ENCODE measurements at places on chromosomes 7 and 10.

DNA sequence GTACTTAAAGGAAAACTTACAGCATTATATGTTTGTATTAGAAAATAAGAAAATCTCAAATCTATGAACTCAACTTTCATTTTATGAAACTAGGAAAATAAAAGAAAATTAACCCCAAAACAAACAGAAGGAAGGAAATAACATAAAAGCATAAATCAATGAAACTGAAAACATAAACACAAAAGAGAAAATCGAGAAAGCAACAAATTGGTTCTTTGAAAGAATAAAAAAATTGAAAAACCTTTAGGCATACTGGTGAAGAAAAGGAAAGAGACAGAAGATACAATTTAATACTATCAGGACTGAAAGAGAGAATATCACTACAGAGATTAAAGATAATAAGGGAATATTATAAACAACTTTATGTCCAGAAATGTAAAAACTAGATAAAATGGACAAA is 21.2 kb downstream of the PRTFDC1 start:
- no peak for DNase-seq

GRCh38 chr10:121579656-121580055 is 18.6 kb downstream of the FGFR2 start:
- no peak for DNase-seq

DNA sequence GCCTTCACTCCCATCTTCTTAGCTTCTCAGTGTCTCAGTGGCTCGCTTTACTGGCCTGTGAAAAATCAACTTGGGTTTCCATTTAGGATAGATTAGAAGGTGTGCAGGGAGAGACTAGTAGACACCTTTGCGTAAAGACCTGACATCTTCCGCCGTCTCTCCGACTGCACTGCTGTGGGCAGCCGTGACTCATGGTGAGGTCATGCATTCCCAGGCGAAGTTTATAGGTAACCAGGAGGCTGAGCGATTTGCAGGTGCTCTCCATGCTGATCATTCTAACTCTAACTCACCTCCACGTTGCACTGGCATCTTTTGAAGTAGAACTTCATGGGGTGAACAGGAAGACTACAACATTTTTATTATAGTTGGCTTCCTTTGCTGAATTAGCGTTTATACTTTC is 68.0 kb upstream of the ZNF438 start:
- no peak for DNase-seq

- no peak for DNase-seq
These were observed 110.4 kb downstream of the OSBPL3 start for GRCh38 chr7:24869572-24869971.

DNA sequence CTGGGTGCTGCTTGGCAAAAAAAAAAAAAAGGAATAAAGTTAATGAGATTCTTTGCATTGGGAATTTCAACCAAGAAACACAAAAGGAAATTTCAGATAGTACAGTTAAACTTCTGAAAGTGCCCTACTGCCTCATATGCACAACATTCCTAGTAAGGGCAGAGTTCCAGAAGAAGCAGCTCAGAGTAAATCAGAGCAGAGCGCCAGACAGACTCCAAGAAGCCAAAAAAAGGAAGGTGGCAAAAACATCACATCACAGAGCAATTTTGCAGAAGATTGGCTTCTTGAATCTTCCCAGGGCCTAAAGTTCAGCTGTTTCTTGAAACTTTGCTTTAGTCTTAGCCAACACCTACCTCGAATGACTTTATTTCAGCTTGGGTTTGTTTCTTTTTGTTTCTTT is 544.1 kb downstream of the XPNPEP1 start:
- no peak for DNase-seq

GRCh38 chr10:74190494-74190893 is 39.5 kb downstream of the ADK start:
- DNase-seq = peak; percentile 17

GRCh38 chr10:132448248-132448731 is 51.3 kb downstream of the PWWP2B start:
- DNase-seq = peak; percentile 16

- no peak for DNase-seq
These were observed 36.0 kb downstream of the MKLN1 start for GRCh38 chr7:131363719-131364118.

DNA sequence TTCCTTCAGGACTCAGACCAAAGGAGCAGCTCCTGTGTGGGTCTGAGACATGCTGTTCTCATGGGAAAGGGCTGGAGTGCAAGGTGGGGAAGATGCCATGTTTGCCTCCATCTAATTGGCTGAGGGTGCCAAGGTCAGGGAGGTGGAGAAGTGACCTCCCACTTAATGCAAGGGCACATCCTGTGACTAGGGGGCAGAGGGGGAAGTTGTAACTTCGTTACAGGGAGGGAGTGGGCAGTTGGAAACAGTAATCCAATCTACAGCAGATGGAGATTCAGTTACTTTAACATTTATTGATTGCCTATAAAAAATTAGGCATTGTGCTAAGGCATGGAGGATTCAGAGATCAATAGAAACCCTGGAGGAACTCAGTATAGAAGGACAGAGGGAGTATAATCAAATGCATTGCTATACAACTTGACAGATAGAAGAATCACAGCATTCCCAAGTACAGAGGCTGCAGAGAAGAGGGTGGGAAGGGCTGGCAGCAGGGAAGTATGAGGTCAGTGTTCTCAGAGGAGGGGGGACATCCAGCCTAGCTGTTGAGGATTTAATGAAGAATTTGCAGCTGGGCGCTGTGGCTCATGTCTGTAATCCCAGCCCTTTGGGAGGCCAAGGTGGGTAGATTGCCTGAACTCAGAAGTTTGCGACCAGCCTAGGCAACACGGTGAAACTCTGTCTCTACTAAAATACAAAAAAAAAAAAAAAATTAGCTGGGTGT is 75.9 kb downstream of the CCNY start:
- DNase-seq = no peak

- no peak for DNase-seq
These were observed 9.7 kb downstream of the CAMK1D start for GRCh38 chr10:12358863-12359564.

- no peak for DNase-seq
These were observed 11.2 kb upstream of the CAPZA2 start for GRCh38 chr7:116851175-116851574.

DNA sequence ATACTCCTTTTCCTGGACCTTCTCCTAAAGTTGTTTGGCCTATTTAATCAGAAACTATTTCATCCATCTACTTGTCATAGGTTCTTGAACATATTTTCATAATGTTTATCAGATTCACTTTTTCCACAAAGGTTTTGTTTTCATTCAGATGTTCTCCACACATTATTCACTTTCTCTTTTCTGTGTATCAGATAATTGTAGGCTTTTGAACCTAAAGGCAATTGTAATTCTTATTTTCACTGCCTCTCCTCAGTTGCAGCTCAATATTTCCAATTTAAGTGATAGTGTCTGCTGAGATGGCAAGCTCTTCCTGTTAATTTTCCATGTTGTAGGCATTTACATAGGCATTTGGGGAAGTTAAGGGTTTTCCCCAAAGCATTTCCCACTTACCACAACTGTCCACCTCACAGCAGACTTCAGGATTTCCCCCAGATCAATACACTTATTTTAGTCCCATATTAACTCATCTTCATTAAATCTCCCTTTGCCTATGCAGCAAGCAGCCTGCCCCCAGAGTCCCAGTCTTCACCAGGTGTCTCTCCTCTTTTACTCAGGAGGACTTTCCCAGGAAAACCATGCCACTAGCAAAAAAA is 12.3 kb upstream of the IKZF1 start:
- no peak for DNase-seq

- DNase-seq = no peak
These were observed 99.7 kb upstream of the IFRD1 start for GRCh38 chr7:112350585-112350984.

DNA sequence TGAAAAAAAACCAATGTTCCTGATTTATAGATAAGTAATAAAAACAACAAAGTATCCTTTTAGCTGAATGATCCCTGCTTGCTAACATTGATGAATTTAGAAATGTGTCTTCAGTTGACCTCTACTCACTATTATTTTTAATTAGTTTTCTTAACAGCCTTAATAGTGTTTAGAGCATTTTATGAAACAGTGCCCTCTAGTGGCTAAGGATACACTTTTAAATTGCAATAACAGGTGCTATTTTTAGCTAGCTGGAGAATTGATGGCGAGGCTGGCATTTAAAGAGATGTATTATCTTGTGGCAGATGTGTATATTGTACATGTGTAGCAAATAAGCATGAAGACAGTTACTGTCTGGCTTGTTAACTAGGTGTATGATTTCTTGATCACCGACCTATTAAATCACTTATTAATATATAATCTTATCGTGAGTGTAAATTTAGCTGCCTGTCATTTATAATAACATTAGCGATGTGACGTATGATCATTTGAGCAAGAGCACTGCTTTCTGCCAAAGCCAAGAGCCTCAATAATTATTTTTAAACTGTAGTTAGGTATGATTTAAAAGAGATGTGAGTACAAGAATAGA is 451.9 kb downstream of the DPP6 start:
- peak; percentile 33 for DNase-seq

DNA sequence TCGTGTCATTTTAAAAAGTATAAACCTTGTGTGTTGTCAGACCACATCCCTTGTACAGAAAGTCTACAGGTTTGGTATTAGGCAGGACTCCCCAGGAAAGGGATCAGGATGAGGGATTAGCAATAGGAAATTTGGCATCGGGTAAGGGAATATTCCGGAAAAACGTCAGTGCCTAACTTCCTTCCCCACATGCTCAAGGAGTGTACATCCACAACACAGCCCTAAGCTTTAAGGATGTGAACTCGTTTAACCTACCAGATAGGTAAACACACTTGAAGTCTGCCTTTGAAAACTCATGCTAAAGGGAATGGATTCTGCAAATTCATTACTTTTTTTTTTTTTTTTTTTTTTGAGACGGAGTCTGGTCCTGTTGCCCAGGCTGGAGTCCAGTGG is 194.9 kb downstream of the SKIDA1 start:
- DNase-seq = peak; percentile 46

DNA sequence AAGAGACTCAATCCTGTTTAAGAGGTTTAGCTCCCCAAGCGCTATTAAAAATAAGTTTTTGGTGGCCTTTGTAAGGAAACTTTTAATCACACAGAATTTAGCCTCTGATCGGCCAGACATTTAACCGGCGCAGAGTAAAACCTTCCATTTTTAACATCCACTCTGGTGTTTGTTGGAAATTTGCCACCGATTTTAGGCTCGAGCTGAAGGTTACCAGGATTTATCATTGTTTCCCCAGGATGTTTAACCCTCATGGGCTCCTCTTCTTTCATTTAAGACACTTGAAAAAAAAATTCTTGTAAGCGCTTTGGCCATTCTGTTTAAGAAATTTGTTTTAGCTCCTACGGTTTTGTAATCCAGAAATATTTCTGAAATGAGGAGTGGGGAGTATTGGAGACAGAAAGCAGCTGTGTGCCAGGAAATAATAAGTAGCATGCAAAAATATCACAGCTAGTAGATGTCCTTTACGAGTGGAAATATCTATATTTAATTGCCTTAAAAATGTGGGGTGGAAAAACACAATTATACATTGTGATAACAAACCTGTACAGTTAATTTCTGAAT is 3.4 kb downstream of the NEUROD6 start:
- DNase-seq = no peak

GRCh38 chr7:144632724-144633123 is 203.1 kb downstream of the TPK1 start:
- DNase-seq = no peak

GRCh38 chr10:59577984-59578383 is 131.7 kb downstream of the SLC16A9 start:
- DNase-seq = no peak

GRCh38 chr10:72061491-72061890 is 26.9 kb downstream of the SPOCK2 start:
- no peak for DNase-seq

DNA sequence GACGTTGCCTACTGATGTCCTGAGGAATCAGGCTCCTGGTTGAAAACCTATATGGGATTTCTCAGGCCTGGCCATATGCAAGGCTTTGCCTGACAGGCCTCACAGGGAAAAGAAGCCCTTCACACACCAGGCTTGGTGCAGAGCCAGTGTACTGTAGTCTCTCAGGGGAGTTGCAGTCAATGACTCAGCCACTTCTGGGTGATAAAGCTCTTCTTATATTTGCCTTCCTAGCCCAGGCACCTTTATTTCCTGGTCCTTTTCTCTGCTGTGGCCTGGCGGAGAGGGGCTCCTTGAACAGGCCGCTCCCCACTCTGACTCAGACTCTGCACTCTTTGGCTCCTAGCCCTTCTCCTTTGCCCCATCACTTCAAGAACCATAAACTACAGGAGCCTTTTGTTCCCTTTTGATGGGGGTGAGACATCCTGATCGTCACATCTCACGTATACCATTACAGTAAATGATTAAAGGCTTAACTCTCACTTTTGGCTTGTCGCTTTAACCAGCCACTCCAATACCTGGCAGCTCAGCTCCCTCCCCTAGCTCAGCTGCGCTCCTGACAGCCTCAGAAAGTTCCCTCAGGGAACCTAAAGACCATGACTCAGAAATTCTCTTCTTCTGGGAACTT is 33.5 kb downstream of the DPY19L1 start:
- DNase-seq = peak; percentile 95

- DNase-seq = peak; percentile 90
These were observed 98.0 kb upstream of the ANLN start for GRCh38 chr7:36291387-36292316.

- no peak for DNase-seq
These were observed 84.1 kb upstream of the PRR15 start for GRCh38 chr7:29479301-29480200.

- peak; percentile 29 for DNase-seq
These were observed 53.9 kb upstream of the ARID5B start for GRCh38 chr10:61847640-61848039.

DNA sequence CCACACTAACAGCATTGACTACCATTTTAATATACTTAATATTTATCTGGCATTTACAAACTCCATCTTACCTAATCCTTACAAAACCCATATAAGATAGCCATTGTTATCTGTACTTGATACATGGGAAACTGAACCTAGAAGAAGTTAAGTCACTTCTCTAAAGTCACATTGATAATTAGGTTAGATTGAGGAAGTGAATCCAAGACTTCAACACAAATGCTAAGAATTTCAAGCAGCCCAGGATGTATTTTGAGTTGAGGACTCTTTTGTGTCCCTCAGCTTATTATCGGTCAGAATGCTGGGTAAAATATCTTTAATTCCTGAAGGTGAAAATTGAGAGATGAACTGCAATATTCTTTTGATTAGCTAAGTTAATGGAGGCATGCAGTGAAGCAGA is 465.5 kb downstream of the PHTF2 start:
- no peak for DNase-seq

- DNase-seq = no peak
These were observed 97.3 kb downstream of the BTRC start for GRCh38 chr10:101451261-101451660.

Data from cardiac fibroblast (primary cell).